ENCODE measurements at places on chromosomes 16 and 17.

- DNase-seq: no peak
These were observed at the start of gene ARHGAP23 for GRCh38 chr17:38428112-38428642. Gene ARHGAP23, plus strand, starts transcription at chr17:38428464. Its CDS starts 22 bp downstream, at chr17:38428486.

DNA sequence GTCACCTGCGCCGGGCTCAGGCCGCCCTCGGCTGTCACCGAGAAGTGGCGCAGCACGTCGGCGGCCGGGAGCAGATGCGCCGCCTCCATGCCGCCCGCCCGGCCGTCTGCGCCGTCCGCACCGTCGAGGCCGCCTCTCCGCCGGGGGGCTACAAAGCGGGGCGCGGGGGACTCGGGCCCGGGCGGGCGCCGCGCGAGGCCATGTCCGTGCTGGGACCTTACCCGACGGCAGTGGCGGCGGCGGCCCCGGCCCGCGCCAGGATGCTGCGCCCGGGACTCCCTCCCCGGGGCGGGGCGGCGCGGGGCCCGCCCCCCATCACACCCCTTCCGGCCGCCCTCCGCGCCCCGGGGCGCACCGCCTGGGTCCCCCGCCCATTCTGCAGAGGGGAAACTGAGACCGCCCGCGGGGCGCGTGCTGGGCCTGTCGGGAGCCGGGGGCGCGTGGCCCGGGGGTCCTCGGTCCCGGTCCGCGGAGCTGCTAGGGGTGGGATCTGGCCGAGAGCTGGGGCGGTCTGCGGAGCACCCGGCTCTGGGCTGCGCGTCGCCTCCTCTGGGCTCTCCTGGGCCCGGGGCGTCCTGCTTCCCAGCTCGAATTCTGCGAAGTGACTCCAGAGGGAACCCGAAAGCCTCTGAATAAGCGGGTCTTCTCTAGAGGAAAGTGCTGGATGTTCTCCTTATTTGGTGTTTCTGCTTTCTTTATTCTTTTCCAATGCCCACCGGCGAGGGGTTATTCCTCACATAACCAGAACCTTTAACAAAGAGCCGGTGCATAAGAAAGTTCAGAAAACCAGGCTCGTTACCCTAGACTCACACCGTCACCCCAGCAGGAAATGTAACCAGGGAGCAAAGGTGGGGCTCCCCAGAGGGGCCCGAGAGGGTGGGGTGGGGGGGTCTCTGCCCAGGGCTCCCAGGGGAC lies at the start of gene ATP2A3:
ATP2A3 (minus strand) TSS at position 235 of the 915 bp plus-strand sequence; CDS start at position 89, 146 bp downstream.
- DNase-seq: peak; percentile 52

DNA sequence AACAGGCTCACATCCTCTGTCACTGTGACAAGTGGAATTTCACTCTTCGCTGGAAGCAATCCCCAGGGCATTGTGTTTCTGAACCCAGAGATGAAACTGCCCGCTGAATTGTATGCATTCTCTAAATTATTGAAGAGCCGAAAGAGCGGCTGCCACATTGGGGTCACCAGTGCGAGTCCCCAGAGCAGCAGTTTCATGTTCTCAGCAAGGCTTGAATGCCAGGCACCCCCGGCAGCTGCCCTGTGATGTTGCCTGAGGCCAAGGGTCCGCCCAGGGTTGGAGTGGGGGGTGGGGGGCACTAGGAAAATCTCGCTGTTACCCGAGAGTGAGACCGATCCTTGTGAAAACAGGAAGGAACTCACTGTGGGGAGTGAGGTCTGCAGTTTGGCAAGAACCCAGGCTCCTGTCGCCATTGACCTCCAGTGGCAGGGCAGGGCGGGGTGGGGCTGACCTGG lies 20.7 kb upstream of the BCAR1 start:
- no peak for DNase-seq

DNA sequence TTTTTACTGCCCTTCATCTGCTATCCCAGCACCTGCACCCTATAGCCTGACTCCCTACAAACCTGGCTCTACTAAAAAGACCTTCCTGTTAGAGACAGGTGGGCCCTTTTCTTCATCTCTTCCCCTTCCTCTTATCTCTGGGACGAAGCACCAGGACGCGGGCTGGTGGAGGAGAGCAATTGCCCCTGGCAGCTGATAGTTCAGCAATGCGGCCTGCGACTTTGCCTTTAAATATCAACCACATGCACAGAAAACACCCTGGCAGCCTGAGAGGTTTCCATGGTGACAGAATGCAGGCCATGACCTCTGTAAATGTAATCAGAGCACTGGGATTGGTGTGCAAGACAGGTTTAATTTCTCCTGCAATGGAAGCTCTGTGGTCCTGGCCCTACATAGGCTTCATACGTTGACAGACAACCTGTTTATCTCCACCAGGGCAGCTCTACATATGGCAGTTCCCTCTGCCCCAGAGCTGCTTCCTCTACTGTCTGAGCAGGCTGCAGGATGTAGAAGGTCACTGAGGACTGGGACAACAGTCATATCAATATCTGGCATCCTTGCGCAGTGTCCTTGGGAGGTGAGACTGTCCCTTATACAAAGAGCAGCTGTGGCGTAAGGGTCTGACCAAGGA lies 10.0 kb upstream of the SKAP1 start:
- no peak for DNase-seq

- DNase-seq: no peak
These were observed 6.4 kb downstream of the SDK2 start for GRCh38 chr17:73637866-73638265.

GRCh38 chr17:80947200-80947940 lies 44.3 kb upstream of the CHMP6 start:
- DNase-seq: peak; percentile 35

DNA sequence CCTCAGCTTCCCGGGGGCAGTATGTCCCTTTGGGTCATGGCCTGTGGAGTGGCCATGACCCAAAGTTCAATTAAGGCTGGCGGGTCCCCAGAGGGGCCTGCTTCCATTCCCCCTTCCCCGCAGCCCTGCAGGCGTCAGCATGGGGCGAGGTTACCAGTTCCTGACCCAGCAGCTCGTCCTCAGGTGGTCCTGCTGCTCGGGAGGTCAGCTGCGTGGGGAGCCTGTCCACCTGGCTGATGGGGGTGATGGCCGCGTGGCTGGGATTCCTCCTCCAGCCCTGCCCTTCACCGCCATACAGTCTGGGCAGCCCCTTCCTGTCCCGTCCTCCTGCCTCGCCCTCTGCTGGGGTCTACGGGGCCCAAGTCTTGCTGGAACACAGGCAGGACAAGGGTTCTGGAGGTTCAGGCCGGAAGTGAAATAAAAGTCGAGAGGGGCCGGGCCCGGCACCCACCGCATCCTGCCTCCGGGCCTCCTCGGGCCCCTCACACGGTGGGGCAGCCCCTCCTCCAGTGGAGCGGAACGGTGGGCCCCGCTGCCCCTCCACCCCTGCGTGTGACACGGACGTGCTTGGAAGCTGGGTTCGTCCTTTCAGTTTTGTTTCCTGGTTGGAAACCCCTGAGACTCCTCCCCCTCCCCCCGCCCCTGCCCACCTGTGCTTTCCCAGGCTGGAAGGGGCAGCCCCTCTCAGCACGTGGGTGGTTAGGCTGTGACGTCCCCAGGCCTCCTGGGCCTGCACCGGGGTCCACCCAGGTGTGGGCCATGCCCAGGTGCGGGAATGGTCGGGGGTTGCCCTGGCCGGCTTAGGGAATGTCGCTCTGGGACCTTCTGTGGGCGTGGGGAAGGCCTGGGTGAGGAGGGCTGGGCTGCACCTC lies 6.8 kb downstream of the UBALD2 start:
- DNase-seq: no peak

DNA sequence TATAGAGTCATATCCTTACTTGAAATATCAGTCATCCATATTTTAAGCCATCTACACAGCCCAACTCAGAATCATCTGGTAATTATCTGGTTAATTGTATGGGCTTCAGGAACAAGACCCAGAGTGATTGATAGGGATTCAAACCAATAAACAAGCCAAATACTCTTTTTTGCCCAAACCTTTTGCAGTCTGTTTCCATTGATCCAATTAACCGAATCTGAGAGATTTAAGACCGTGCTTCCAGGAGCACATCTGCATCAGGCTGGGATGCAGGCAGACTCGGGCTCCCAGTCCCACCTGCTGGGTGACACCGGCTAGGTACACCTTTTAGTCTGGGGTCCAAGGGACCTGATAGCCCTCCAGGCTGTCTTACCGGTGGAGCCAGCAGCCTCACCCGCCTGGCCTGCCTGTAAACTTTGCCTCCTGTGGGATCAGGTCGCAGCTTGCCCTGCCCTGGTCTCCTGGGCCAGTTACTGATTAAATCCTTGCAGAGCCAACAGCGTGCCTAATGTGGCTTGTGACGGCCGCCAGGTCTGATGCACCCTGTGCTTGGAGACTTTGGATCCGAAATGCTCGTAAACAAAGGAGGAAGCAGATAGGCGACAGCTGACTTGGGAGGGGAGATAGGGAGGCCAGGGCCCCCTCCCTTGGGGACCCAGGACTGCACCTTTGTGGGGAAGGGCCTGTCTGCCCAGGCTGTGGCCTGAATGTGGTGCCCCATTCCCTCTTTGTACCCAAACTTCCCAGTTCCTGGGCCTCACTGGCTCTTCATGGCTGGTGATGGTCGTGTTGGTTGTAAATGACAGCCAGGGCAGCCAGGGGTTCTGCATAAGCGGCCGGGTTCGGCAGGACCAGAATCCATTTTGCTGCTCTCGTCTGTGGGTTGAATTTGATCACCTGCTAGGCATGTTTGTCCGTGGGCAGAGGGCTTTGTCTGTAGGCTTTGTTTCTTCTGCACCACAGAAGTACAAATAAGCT lies 3.8 kb downstream of the CMIP start:
- peak; percentile 95 for DNase-seq

GRCh38 chr17:39968761-39969160 lies 6.0 kb downstream of the GSDMA start:
- DNase-seq: no peak

DNA sequence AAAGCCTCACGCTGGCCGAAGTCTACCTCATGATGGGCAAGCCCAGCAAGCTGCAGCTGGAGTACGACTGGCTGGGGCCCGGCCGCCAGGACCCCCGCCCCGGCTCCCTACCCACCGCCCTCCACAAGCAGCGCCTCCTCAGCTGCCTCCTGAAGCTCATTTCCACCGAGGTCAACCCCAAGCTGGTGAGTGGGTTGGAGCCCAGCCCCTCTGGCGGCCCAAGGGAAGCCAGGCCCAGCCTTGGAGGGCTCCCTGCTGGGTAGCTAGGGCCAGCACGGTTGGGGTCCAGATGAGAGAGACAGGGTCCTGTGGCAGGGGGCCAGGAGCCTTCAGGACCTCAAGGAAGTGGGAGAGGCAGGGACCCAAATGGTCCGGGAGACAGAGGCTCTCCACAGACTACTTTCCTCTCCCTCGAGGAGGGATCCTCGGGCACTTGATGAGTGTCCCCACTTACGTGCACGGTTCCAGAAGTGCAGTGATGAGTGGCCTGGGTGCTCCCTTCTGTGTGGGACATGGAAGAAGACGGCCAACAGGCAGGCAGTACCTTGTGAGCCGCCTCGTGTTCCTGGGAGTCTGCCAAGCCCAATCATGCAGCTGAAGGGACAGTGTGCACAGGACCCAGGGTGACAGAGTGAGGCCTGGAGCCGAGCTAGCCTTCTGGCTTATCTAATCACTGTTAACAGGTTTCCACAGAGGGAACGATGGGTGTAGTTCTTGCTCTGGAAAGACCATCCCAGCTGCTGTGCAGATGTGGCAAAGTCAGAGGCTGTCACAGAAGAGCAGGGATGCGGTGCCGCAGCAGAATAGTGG lies 21.1 kb upstream of the JPT2 start:
- DNase-seq: no peak

DNA sequence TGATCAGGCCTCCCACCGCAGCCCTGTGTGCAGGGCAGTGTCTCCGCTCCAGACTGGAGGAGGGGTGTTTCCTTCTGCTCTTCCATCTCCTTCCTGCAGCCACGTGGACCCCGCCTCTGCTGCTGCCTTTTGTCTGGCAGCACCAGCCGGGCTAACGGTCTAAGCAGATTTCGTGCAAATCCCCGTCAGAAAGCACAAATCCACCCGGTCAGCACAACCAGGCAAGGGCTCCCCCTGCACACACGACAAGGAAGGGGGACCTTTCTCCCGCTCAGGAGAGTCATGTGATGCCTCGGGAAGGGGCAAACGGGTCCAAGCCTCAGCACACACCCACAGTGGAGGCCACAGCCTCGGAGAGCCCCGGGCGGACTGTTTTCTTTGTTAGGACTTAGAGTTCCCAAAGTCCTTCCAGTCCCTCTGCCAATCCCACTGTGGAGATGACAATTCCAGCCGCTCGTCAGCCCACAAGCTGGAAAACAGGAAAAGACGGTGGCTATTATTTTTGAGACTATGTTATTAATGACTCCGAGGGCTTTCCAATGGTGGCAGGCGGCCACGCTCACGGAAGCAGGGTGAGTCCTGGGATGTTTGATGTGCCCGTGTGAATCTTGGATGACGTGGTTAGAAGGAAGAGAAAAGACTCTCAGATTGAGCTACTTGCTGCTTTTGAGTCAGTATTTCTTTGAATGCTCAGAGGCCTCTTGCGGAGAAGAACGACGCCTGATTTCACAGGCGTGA lies 22.5 kb upstream of the MEAK7 start:
- no peak for DNase-seq

DNA sequence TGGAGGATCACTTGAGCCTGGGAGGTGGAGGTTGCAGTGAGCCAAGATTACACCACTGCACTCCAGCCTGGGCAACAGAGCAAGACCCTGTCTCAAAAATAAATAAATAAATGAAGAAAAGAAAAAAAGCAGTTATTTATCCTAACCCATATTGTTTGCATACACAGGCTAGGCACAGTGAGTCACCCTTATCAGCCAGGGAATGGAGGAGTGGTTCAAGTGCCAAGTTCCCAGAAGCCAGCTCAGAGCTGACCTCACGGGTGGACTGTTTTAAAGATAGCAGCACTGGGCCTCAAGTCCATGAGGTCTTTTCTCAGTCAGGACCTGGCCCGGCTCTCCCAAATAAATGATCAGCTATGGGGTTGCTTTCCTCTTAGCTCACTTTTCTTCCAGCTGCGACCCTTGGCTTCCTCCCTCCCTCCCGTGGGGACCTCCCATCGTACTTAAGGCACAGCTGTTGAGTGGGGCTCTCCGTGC lies 22.6 kb upstream of the MGAT5B start:
- no peak for DNase-seq
